Thyroid gland (tissue), 4 donors: ENCODE measurements at places on chromosomes 4 and X. TPM values are rescaled to one million over a fixed set of nuclear protein-coding genes. Genes with fewer than 3 reads are reported as not detected.

Gene CBR4
- total RNA-seq: 54.2 TPM

Gene COL4A5
- total RNA-seq: 32.8 TPM

Gene ZNF630
- 5.9 TPM for total RNA-seq

Gene CSN1S1
- total RNA-seq: not detected
